NCI-H1436 treated with DMSO at 0.1 percent for 48 hours (cell line): ENCODE measurements at places on chromosomes 12 and 14.

DNA sequence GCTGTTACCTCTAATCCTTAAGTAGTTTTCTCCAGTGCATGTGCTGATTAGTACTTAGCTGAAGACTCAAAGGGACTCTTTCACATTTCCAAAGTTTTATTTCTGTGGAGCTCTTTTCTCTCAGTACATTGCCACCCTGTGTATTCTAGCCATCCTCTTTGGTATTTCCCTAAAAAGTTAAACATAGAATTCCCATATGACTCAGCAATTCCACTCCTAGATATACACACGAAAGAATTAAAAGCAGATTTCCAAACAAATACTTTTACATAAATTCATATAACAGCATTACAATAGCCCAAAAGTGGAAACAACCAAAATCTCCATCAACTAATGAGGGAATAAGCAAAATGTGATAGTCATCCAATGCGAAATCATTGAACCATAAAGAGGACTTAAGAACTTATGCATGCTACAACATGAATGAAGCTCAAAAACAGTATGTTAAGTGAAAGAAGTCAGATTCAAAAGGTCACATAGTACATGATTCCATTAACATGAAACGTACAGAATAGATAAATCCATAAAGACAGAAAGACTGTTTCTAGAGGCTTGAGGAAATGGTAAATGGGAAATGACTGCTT is 9.0 kb upstream of the NOVA1 start:
- DNase-seq: no peak

DNA sequence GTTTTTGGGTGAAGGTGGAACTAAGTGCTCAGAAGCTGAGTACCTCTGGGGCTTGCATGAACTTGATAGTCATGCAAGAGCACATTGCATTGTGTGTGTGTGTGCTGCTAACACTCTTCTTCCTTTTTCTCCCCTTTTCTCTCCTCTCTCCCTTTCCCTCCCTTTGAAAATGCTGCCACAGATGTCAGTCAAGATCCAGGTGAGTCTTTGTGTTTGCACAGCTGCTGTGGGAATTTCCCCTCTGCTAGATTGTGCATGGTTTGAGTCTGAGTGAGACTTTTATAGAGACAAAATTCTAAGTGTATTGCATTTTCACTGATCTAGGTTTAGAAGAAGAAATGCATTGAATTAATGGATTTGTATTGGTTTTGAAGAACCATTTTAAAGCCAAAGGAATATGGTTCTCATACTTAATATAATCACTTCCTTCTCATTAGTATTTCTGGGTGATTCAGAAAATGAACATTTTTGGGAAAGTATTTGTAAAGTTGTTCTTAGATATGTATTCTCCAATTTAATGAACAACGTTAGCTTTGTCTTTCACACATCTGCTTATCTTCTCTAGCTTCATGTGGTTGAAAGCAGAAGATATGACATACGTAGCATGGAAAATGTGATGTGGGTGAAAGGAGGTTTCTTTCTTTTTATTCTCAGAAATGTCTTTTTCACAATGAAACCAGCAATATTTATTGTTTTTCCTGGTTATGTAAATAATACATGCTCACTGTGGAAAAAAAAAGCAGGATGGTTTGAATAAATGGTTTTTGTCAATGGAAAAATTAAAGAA is 108.5 kb downstream of the NRXN3 start:
- no peak for DNase-seq

GRCh38 chr12:113609692-113610469 is 138.2 kb upstream of the LHX5 start:
- DNase-seq: no peak

DNA sequence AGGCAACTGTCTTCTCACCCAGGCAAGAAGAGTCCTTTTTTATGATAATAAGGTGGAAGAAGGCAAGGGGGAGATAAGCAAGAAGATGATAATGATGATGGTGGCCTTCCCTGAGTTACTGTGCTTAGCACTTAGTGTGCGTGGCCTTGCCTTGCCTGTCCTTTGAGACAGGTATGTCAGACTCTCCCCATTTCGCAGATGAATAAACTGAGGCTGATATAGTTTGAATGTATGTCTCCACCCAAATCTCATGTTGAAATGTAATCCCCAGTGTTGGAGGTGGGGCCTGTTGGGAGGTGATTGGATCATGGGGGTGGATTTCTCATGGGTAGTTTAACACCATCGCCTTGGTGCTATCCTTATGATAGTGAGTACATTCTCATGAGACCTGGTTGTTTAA is 8.6 kb upstream of the OAS3 start:
- DNase-seq: no peak

GRCh38 chr12:130966443-130967030 is 12.8 kb downstream of the ADGRD1 start:
- DNase-seq: no peak

GRCh38 chr14:100067481-100067880 is 2.3 kb downstream of the EVL start:
- no peak for DNase-seq

GRCh38 chr14:91466192-91466591 is 43.9 kb downstream of the PPP4R3A start:
- no peak for DNase-seq

DNA sequence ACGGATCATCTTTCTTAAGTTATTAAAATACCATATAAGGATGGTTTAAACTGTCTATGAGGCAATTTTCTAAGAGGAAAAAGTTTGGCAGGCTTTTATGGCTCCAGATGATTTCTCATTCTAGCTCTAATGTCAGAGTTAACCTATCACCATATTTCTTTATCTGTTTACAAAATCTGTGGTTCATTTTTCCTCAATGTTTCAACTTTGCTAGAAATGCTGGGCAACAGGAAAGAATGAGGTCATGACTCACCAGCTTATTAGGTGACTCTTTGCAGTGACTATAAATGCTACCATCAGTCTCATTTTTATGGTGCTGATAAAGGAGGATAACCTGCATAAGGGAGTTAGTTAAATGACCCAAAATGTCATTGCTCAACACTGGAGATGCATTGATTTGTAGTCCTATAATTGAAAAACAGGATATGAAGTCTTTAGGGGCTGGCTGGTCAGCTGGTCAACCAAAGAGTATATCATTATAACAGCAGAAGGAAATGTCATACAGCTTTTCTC is 45.3 kb upstream of the RAP1B start:
- DNase-seq: no peak

DNA sequence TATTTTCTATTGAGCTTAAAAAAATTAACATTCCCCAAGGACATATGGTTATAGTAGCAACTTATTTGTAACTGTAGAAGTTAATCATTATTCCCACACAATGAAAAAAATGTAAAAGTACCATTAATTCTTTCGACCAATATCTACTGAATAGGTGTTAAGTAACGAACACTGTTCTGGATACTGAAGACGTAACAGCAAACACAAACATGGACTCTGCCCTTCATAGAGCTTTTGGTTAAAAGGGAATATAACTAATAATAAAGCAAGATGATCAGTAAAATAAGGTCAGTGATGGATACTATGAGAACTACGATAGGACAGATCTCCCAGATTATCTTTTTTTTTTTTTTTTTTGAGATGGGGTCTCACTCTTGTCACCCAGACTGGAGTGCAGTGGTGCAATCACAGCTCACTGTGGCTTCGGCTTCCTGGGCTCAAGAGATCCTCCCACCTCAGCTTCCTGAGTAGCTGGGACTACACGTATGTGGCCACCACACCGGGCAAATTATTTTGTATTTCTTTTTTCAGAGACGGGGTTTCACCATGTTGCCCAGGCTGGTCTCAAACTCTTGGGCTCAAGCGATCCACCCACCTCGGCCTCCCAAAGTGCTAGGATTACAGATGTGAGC is 93.9 kb downstream of the PAWR start:
- DNase-seq: no peak

GRCh38 chr14:36207500-36207899 is 31.0 kb upstream of the PTCSC3 start:
- DNase-seq: no peak

DNA sequence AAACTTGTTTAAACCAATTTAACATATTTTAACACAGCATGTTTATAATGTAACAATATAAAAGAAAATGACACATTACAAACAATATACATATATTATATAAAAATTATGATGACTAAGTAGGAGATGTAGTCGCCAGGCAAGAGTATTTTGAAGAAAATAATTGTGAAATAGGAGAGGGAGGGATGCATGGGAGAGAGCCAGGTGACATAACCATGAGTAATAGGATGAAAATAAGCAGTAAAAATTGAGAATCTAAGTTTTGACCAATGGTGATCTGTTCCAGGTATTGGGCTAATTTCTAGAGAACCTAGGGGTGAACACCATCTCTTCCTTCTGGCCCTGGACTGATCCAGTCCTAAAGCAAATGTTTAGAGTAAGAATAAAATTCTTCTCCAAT is 315.2 kb upstream of the G2E3 start:
- no peak for DNase-seq

DNA sequence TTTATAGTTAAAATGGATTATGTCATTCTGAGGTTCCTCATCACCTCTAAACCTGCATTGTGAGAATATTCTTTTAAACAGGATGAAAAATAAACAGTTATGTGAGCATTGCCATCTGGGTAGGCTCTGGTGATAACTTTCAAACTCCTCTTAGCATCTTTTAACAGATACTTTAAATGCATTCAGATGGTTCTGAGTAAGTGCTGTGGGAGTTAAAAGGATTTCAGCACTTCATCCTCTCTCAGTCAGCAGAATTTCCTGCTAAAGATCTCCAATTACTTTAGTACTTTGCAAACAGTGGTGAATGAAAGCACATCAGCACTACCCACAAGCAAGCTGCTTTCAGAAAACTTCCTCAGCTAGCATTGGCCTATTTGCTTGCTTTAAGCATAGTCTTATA is 59.3 kb upstream of the TMTC1 start:
- no peak for DNase-seq

- DNase-seq: no peak
These were observed 87.0 kb downstream of the BTG1 start for GRCh38 chr12:92058664-92059063.

- DNase-seq: no peak
These were observed 92.5 kb downstream of the DUSP6 start for GRCh38 chr12:89259821-89260220.

DNA sequence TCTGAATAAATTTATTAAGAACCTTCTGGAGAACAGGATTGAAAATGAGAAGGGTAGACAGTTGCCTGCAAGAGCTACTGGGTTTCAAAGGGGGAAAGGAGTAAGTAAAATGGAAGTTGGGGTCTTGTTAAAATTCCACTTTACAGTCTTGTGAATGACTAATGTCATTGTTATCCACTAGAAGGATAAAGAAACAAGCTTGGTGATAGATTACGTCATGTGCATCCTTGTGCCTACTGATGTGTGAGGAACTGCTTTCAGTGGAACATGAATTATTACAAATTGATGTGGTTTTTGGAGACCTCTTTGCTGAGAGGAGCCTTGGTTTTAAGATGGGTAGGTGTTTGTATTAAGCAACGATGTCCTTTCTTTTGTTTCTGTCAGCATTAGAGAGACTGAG is 272.5 kb upstream of the PRICKLE1 start:
- DNase-seq: no peak

GRCh38 chr12:54394281-54394719 is 9.8 kb upstream of the ZNF385A start:
- no peak for DNase-seq

DNA sequence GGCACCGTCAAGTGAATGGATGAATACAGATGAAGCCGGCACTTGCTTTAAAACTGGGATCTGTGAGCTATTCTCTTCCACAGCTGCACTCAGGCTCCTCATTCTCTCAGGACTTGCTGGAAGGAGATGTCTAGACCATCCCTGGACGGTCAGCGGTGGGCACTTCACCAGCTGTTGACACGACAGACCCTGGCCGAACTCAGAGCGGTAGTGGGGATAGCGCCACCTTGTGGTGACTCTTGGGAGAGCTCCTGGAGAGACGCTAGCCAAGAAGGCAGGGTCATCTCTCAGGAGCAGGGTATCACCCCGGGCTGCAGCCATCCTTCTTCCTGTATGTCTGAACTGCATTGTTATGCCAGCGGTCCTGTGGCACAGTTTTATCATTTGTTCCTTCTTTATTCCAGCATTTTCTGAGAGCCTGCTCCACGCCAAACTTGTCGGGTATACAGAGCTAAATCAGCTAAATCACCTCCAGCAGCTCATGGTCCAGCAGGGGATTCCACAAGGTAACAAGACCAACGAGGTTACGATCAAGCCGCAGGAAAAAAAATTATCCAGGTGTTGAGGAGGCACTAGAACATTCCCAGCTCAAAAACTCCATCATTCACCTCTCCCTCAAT is 10.0 kb downstream of the WNT1 start:
- DNase-seq: no peak

DNA sequence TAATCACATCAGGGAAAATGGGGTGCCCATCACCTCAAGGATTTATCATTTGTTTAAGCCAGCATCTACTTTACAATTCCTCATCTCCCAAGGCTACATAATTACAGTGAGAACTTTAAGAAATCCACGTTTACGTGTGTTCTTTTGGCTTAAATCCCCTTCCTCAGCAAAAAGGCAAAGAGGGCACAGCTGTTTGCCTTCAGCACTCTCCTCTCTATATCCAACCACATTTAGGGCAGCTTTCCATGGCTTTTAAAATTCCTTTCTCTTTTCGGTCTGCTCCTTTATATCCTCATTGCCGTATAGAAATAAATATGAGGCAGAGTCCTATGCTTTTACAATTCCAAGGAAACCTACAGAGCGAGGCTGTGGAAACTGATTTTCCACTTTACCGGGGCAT is 175.9 kb downstream of the EMP1 start:
- no peak for DNase-seq

DNA sequence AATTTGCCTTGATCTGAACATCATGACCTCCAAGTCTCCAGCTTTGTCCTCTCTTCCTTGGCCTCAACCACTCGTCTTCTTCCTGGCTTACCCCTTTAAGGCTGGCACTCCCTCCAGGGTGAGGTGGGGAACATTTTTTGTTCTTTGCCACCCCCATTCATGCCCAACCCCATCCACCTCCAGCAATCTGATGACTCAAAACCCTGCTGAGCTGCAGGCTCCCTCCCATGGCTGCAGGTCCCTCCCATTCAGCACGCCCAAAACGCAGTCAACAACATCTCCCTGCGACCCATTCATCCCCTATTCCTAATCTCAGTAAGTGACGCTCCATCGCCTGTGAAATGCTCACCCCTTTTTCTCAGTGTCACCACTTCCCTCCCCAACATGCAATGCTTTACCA is 138.8 kb upstream of the PRMT8 start:
- no peak for DNase-seq

- DNase-seq: no peak
These were observed 159.3 kb downstream of the PDE3A start for GRCh38 chr12:20527417-20528163.

DNA sequence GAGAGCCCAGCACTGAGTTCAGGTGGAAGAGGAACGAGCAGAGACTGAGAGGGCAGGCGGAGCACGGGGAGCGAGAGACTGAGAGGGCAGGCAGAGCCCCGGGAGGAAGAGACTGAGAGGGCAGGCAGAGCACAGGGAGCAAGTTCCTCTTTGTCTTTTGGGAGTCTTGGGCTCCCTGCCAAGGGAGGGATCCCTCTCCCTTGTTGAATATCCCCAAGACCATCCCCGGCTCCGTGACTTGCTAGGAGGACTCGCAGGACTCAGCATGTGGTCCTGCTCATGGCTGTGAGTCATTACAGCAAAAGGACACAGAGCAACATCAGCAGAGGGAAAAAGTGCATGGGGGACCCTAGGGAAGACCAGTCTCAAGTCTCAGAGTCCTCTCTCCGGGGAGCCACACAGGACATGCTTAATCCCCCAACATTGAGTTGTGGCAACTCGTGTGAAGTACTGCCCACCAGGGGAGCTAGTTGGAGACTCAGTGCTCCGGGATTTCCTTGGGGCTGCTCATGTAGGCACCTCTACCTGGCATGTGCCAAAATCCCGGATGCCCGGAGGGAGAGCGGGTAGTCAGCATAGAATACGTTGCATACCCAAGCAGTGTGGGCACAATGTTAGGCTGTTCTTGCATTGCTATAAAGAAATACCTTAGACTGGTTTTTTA is 81.0 kb downstream of the CCDC92 start:
- no peak for DNase-seq
